CD4-positive, alpha-beta T cell treated with Interleukin-15 for 1 hour (primary cell): ENCODE measurements at places on chromosomes 5 and 9.

DNA sequence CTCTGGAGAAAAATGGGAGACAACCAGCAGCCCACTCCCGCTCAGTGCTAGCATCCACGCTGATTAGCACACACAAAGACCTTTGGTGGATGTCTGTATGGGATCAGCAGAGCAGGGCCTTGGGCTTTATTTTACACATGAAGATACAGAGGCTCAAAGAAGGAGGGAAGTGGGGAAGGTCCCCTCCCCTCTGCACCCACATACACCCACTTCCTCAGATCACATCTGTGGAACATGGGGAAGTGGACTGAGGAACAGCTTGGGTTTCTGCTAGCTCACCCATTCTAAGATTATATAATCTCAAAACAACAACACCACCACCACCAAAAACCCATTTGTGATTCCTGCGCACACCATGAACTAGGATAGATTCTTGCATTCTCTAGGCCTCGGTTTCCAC lies 14.0 kb downstream of the GGTA1 start:
- peak; percentile 36 for DNase-seq

GRCh38 chr5:11946317-11946716 lies 42.1 kb upstream of the CTNND2 start:
- no peak for DNase-seq

DNA sequence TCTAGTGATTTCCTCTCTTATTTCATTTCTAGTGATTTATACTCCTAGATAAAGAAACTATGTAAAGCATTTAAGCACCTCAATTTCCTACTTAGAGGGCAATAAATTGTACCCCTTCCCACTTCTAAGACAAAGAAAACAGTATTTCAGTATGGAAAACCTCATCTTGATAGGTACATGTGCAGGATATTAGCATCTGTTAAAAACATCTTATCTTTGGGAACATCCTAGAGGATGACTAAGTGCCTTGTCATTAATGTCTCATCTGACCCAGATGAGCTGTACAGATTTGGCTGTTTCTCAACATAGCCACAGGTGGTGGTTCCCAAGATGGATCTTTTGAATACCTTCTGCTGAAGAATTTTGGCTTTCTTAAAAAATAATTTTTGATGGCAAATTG lies 5.7 kb downstream of the MEGF10 start:
- DNase-seq: no peak

- DNase-seq: no peak
Observed at GRCh38 chr5:176350416-176350815, 11.1 kb downstream of the KIAA1191 start.

DNA sequence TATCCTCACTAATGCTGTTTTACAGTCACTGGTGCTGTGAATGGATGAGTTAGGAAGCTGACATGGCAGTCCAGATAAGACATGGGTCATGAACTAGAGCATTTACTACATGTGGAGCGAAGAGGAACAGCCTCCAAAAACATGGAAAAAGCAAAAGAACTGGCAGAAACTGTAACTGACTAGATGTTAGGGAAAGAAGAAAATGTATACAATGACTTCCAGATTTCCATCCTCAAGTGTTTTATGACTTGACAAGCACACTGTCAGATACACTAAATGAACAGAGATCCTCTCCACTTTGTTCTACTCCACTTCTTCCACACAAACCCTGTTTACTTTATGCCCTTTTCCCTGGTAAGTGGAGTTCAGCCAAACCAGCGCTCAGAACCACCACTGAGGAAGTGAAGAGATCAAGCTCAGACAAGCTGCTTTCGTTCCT lies 11.5 kb downstream of the HMGCS1 start:
- no peak for DNase-seq

- no peak for DNase-seq
Observed at GRCh38 chr9:23413541-23413940, 412.5 kb downstream of the ELAVL2 start.

GRCh38 chr9:34652602-34653000 lies 616 bp downstream of the IL11RA start:
- no peak for DNase-seq

DNA sequence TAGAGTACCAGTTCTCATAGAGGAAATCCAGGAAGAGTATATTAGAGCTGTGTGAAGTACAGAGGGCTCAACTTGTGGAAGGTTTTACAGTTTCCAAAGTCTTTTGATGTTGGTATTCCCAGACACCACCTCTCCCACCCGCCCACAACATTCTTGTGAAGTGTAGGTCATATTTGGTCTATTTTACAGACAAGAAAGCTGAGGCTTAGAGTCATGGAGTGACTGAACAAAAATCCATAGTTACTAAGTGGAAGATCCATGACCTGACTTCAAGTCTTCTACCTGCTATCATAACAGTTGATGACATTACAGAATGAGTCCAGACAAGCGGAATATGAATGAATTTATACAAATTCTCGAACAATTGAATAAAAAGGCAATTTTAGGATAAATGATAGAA lies 187.1 kb upstream of the RPS23 start:
- DNase-seq: no peak

DNA sequence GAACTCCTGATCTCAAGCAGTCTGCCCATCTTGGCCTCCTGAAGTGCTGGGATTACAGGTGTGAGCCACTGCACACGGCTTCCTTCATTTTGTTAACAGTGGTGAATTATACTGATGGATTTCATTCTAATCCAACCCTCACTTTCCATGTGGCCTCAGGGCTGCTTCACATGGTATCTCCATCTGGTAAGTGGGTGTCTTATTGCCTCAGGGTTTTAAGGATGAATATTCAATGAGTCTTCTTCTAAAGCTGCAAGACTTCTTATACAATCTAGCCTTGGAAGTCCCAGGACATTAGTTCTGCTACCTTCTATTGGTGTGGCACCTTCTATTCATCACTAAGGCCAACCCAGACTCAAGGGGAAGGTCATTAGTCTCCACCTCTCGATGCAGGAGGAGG lies 8.7 kb upstream of the RASEF start:
- DNase-seq: no peak

DNA sequence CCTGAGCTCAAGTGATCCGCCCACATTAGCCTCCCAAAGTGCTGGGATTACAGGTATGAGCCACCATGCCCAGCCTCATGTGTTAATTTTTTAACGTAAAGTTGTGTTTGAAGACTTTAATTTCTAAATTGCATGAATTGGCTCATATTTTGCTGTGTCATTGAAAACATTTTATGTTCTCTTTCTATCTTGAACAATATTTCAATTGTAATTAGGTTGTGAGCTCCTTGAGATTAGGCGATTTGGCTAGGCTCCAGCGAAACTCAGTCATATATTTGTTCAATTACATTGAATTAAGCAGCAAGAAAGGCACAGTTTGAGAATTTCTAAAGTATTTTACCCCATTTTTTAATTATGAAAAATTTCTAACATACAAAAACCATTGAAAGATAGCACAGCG lies 34.0 kb downstream of the GAPVD1 start:
- no peak for DNase-seq

DNA sequence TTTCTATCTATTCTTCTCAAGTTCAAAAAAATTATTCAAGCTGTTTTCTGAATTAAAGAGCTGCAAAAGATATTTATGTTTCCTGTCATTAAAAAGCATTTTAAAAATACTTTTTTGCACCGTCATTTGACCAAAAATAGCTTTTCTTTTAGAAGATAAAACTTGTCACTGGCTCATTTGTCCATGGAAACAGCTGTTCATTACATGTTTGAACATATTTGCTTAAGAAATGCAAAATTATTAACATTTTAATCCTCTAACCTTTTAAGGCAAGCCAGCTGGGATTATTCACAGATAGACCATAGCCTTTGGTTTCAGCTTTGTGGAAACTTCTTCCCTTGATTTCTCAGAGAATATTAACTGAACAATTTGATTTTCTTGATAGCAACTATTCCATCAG lies 393.9 kb downstream of the TUSC1 start:
- no peak for DNase-seq
